ENCODE measurements at places on chromosomes 5 and 9.
A peak's percentile ranks its signal among the peaks of the same experiment; 100 is the strongest.

GRCh38 chr5:163134061-163134460 is 303.3 kb upstream of the CCNG1 start:
- DNase-seq, result no peak

DNA sequence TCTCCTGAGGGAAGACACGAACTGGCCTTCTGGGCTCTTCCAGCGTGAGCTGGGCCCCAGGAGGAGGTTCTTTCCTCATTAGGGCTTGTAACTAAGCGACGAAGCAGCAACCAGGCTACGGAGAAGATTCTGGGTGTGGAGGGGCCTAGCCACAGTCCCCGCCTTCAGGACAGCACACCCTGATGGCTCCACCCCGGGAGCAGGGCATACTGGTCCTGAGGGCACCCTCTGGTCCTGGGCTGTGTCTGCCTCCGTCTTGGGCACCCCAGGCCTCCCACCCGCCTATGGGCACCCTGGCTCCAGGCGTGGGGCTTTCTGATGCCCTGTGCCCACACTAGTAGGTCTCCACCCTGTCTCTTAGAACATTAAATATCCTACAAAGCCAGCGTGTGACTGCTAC is 136.4 kb downstream of the OLFM1 start:
- DNase-seq, result no peak

DNA sequence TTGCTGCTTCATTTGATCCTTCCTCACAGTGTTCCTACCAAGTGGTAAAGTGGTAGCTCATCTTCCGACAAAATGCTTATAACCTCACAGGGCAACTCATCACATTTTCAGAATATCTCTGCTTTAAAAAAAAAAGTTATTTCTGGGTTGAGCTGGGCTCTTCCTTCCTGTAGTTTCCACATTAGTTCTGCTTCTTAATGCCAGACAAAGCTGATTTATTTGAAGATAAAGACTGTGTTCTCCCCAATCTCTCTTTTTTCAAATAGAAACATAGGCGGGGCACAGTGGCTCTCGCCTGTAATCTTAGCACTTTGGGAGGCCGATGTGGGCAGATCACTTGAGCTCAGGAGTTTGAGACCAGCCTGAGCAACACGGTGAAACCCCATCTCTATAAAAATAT is 273.1 kb downstream of the ACTL7B start:
- no peak for DNase-seq

DNA sequence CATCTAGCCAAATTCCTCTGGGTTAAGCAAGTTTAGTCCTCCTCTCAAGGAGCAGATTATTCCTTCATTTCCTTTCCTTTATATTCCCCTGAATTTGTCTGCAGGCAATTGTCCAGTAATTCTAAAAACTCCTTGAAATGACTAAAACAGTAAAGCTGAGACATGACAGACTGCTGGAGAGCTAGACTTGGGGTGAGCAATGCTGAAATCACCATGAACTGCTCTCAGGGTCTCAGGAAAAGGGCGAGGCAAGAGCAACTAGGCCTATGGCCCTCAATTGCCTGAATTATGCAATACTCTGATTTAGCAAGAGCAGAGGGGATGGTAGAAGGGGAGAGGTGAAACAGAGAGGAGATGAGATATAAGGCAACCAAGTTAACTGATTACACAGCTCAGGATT is 172.9 kb upstream of the NREP start:
- DNase-seq, result no peak

DNA sequence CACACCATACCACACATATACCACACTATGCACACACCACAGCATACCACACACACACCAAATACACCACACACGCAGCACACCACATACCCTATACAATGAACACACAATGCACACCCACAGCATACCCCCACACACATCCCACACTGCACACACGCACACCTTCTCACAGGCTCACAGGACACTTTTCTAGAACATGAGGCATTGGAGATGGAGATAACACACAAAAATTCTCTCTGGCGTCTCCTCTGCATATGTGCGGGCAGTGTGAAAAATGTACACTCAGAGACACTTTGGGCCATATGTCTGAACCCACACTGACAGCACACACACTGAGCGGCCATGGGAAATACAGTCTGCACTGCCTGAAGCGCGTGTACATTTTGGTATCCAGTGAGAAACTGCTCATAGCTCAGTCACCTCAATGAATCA is 278.1 kb downstream of the GADD45G start:
- DNase-seq, result no peak

GRCh38 chr9:114116126-114116747 is 17.1 kb upstream of the KIF12 start:
- no peak for DNase-seq

- no peak for DNase-seq
Measured at GRCh38 chr5:54620141-54620933, 102.8 kb downstream of the SNX18 start.

DNA sequence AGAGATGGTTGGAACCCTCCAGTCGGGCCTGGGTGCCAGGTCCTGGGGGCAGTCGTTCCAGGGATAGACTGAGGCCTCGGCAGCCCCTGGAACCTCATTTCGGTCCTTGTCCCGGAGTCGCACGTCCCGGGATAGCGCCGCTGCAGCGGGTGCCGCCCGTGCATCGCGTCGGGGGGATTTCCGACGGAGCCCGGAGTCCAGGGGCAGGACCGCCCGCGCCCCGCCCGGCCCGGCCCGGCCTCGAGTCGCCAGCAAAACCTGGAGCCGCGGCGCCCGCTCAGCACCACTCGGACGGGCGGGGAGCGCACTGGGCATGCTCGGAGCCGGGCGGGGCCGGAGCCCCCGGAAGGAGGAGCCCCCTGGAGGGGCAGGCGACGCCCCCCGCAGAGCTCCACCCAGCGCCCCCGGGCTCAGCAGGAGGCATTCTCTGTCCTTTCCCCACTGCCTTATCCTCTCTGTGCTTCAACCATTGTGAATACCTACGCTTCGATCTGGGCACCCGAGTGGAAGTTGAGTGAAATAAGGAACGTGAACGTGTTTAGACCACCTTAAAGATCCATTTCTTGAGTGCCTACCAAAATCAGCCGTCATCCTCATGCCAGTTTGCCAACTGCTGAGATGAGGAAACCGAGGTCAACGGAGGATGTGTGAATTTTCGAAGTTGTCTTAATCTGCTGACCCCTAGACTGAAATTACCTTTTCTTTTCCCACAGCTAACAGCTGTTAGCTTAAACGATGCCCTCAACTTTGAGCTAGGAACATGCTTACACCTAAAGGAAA is 1.7 kb upstream of the PTPN3 start:
- no peak for DNase-seq

DNA sequence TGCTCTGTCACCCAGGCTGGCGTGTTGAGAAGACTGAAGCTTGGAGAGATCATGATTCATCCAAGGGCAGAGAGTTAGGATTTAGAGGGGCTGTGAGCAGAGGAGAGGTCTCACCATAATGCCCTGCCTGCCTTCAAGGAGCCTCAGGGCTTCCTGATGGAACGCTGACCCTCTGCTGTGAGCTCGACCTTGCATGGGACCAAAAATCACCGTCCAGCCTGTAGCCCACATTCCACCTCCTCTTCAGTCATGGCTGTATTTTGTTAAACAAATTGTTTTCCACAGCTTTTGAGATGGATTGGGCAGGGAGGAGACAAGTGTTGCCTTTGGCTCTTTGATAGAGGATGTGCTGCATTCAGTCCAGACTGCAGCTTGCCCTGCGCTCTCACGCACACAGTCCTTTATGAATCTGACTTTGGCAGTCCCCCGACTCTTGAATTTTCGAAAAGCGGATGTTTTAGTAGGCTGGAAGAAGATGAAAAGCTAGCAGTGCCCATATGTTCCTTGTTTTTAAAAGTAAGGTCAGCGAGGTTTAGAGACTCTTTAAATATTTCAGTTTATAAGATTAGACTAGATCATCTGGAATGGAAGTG is 79.5 kb downstream of the MVB12B start:
- no peak for DNase-seq

DNA sequence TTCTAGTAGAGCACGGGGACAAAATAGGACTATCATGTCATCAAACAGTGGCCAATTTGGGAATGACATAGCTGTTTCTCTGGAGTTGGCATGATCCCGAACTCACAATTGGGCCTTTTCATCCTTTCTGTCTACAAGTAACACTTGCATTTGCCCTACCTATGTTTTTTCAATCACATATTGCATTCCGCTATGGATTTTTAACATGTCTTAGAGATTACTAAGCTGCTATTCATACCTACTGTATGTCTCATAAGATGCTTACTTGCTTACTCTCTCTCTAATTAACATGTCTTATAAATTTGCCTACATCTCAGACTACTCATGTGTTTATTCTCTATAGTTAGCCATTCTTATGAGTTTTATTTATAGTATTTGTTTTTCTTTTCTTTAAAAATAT is 341.2 kb upstream of the CTNND2 start:
- no peak for DNase-seq

DNA sequence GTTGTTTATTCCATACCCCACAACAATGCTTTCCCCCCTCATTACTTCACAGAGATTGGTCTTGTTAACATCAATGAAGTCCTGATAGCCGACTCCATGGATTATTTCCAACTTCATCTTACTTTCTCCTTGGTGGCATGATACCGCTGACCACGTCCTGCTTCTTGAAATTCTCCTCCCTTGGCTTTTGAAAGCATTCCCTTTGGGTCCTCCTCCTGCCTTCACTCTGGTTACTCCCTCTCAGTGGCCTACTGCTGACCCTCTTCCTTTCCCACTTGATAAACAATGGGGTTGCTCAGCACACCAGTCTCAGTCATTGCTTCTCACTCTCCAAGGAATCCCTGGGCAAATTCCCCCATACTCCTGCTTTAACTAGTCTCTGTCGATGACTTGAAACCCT is 283.9 kb downstream of the SEC61B start:
- no peak for DNase-seq

GRCh38 chr5:32182463-32183063 is 8.4 kb upstream of the GOLPH3 start:
- no peak for DNase-seq

DNA sequence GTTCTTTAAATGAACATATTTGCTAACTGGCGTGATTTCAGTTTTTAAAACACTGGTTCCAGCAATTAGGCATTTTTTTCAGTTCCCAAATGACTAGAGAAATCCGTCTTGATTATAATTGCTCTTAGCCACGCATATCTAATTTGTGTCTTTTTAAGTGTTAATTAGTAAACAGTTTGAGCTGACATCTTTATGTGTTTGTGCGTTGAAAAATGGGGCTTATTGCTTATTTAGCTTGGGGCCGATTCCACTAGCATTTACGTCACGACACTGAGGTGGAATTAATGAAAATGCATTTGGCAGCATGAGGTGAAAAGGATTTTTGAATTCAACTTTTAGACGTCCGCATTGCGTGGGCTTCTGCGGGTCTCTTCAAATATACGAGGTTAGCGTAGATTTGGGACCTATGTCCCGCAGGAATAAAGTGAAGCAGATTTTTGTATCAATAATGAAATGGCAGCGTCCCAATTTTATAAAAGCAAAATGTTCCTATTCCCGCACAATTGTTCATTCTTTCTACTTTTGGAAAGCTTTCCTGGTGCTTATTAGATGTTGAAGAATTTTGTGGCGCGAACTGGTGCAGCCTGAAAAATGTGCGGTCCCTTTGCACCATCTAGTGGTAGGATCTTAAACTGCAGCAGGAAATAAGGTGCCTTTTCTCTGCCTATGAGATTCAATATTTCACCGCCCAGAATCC is 122.7 kb upstream of the LMX1B start:
- DNase-seq, result peak; percentile 39

- no peak for DNase-seq
Measured at GRCh38 chr9:71607461-71607881, 160.8 kb downstream of the CEMIP2 start.

GRCh38 chr9:129701054-129701453 is 35.6 kb downstream of the PRRX2 start:
- DNase-seq, result no peak

Data from T-helper 9 cell (primary cell).